ENCODE measurements at places on chromosomes 5 and 9. TPM values are rescaled to one million over a fixed set of nuclear protein-coding genes. Genes with fewer than 3 reads are reported as not detected.

DNA sequence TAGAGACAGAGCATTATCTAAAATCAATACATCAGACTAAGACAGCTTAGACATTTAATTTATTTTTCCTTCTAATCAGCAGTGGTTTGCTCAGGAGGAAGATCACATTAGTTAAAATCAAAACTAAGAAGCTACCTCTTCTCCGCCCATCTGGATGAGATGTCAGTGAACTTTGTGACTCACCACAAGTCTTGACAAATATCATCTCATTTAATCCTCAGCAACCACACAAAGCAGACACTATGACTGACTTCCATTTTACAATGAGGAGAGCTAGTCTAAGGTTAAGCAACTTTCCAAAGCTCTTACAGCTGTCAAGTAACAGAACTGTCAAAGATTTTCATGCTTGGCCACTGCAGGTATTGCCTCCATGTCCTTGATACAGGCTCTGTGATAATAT is 289.5 kb downstream of the DEPDC1B start:
- no peaks in the 10 kb centered on the region for H3K4me1 ChIP-seq
- no peak overlapping the region for H3K27ac ChIP-seq
- no peak for DNase-seq
- peaks cover 12% of the 10 kb centered on the region for H3K27me3 ChIP-seq

DNA sequence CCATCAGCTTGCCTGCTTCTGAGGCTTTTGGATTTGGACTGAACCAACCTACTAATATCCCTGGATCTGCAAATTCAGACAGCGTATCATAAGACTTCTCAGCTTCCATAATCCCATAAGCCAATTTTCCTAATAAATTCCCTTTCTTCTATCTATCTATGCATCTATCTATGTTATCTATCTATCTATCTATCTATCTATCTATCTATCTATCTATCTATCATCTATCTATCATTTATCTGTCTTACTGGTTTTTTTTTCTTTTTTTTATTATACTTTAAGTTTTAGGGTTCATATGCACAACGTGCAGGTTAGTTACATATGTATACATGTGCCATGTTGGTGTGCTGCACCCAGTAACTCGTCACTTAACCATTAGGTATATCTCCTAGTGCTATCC is 2045.4 kb upstream of the CDH6 start:
- no peak overlapping the region for H3K4me3 ChIP-seq
- no peaks in the 10 kb centered on the region for H3K36me3 ChIP-seq
- no peaks in the 10 kb centered on the region for H3K4me1 ChIP-seq
- no peaks in the 10 kb centered on the region for H3K27me3 ChIP-seq
- no peak overlapping the region for H3K27ac ChIP-seq

GRCh38 chr5:134813827-134814226 is 31.9 kb upstream of the C5orf24 start:
- no peaks in the 10 kb centered on the region for H3K4me1 ChIP-seq
- no peak for DNase-seq
- H3K27ac ChIP-seq = no peak overlapping the region

- DNase-seq = no peak
- no peaks in the 10 kb centered on the region for H3K27me3 ChIP-seq
- no peak overlapping the region for H3K27ac ChIP-seq
- no peak overlapping the region for H3K4me3 ChIP-seq
- no peaks in the 10 kb centered on the region for H3K36me3 ChIP-seq
These were observed 237.7 kb upstream of the CDH9 start for GRCh38 chr5:27276119-27276518.

The LRRC26 gene
- total RNA-seq = not detected

The STRBP gene
- 84.9 TPM for total RNA-seq

DNA sequence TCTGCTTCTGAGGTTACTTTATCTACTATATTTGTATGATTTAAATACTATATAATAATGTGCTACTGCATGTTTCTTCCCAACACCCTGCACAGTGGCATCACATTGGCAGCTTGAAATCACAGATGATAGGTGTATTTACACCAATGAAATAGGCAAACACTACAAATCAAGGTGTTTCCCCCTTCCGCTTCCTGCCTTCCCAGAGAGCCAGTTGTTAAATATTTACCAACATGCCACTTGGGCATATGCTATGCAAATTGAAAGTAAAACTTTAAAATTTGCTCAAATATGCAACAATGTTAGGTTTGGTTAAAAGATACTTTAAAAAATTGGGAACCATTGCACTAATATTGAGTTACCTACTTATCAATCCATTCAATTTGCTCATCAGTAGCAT is 58.2 kb upstream of the SMARCA2 start:
- H3K4me1 ChIP-seq = peaks cover 3% of the 10 kb centered on the region
- no peaks in the 10 kb centered on the region for H3K36me3 ChIP-seq
- no peak for DNase-seq
- no peak overlapping the region for H3K4me3 ChIP-seq
- peaks cover 28% of the 10 kb centered on the region for H3K27me3 ChIP-seq
- H3K27ac ChIP-seq = no peak overlapping the region

The HTR4 gene
- not detected for total RNA-seq

DNA sequence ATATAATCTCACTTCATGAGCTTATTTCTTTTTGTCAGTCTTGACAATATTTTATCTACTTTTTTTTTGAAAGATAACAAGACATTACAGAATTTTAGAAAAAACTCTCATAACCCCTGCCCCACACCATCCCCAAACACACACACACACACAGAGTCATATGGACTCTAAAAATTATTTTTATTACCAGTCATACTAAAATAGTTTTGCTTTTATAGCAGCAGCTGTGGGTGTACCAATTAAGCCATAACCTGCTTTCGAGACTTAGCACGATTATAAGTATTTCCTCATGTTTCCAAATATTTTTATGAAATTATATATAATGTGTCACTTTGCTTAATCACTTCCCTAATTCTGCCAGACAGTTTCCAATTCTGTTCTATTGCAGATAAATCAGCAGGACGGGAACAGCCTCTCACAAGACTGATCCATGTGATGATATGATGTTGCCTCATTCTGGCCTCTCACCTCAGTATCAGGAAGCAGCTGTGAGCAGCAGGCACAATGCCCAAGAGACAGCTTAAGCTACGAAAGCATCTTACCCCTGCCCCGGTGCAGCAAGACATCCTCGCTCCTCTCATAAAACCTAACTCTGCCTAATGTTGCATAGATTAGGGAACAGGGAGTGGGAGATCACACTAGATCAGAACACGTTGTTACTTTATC is 7.0 kb downstream of the PDCL start:
- peak; percentile 55 for DNase-seq
- H3K36me3 ChIP-seq = peaks cover 68% of the 10 kb centered on the region
- H3K27me3 ChIP-seq = no peaks in the 10 kb centered on the region
- H3K4me1 ChIP-seq = peaks cover 7% of the 10 kb centered on the region

- no peak overlapping the region for H3K4me3 ChIP-seq
- H3K4me1 ChIP-seq = no peaks in the 10 kb centered on the region
- DNase-seq = no peak
- peaks cover 29% of the 10 kb centered on the region for H3K36me3 ChIP-seq
- no peaks in the 10 kb centered on the region for H3K27me3 ChIP-seq
These were observed 23.1 kb downstream of the SMAD5 start for GRCh38 chr5:136155761-136156160.

The PCDHB10 gene
- total RNA-seq = 2.8 TPM

The SLC6A19 gene
- not detected for total RNA-seq

- no peak overlapping the region for H3K4me3 ChIP-seq
- peaks cover 6% of the 10 kb centered on the region for H3K4me1 ChIP-seq
- no peaks in the 10 kb centered on the region for H3K27me3 ChIP-seq
- DNase-seq = no peak
- no peaks in the 10 kb centered on the region for H3K36me3 ChIP-seq
These were observed 830 bp downstream of the TRAF1 start for GRCh38 chr9:120925535-120926396.

GRCh38 chr9:13128266-13128860 is 151.1 kb downstream of the MPDZ start:
- no peaks in the 10 kb centered on the region for H3K27me3 ChIP-seq
- H3K36me3 ChIP-seq = peaks cover 9% of the 10 kb centered on the region
- no peaks in the 10 kb centered on the region for H3K4me1 ChIP-seq

DNA sequence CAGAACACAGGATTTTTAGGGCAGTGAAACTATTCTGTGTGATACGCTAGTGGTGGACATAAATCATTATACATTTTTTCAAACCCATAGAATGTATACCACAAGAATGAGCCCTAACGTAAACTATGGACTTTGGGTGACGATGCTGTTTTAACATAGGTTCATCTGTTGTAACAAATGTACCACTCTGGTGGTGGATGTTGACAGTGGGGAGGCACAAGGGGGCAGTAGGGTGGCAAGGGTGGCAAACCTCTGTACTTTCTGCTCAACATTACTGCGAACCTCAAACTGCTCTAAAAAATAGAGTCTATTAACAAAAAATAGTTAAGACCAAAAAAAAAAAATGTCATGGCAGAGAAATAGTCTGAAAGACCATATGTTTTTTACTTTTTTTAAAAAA is 9.1 kb upstream of the MVB12B start:
- no peaks in the 10 kb centered on the region for H3K4me1 ChIP-seq
- H3K27me3 ChIP-seq = no peaks in the 10 kb centered on the region
- H3K27ac ChIP-seq = no peak overlapping the region
- DNase-seq = no peak
- no peaks in the 10 kb centered on the region for H3K36me3 ChIP-seq

The SLC6A3 gene
- total RNA-seq = not detected

The FIBCD1 gene
- total RNA-seq = 0.19 TPM

- no peaks in the 10 kb centered on the region for H3K27me3 ChIP-seq
- no peak overlapping the region for H3K4me3 ChIP-seq
- no peaks in the 10 kb centered on the region for H3K4me1 ChIP-seq
- no peak overlapping the region for H3K27ac ChIP-seq
- no peaks in the 10 kb centered on the region for H3K36me3 ChIP-seq
These were observed 401.4 kb upstream of the KLF4 start for GRCh38 chr9:107890921-107891465.

DNA sequence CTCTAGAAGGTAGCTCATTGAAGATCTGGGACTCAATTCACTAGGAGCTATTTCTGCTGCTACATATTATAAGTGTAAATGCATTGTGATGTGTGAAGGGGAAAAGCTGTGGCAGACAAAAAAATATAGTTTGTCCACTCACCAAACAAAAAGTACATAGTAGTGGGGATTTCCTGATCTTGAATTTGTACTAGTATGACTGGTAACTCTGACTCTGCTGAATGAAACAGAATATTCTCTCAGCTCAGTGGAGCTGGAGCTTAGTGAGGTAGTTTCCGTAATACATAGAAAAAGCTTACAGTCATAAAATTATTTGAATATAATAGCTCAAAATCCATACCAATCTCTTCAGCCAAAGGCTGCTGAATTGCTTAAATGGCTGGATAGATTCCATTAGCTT is 455.6 kb upstream of the CD180 start:
- DNase-seq = no peak
- peaks cover 24% of the 10 kb centered on the region for H3K4me1 ChIP-seq
- H3K4me3 ChIP-seq = no peak overlapping the region
- no peak overlapping the region for H3K27ac ChIP-seq

- H3K27me3 ChIP-seq = no peaks in the 10 kb centered on the region
- no peaks in the 10 kb centered on the region for H3K36me3 ChIP-seq
- H3K4me3 ChIP-seq = no peak overlapping the region
- peak; percentile 89 for DNase-seq
- H3K4me1 ChIP-seq = peaks cover 36% of the 10 kb centered on the region
These were observed 9.6 kb upstream of the TRAF1 start for GRCh38 chr9:120936011-120936763.

DNA sequence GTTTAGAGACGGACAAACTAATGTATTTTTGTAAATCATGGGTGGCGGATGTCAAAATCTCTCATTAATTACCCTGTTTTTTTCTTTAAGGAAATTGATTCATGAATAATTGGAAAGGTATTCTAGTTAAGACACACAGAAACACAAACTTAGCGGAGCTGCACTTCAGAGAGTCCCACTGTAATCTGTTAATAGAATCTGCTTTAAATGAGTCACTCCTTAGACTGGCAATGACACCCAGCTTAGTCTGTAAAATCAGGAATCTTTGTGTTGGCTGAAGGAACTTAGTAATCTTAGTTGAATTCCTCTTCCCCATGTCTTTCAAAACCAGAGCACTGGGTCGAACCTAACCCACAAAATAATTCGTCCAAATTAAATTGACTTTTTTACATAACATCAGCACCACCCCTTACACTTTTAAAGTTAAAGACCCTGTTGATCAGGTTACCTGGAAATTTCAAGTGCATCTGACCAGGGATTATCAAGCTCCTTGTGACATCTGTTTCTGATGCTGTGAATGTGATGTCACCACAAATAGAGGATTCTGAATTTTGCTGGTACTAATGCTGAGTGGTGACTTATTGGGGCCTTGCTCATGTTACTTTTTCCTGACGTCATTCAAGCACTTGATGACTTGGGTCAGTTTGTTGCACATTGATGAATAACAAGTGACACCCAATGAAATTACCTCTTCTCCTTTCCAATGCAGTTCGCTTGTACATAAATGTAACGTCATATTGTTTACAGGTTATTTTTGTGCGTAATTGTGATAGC is 313.6 kb downstream of the KCTD16 start:
- no peaks in the 10 kb centered on the region for H3K4me1 ChIP-seq
- no peaks in the 10 kb centered on the region for H3K27me3 ChIP-seq
- DNase-seq = peak; percentile 24
- no peak overlapping the region for H3K27ac ChIP-seq
- H3K4me3 ChIP-seq = no peak overlapping the region
- H3K36me3 ChIP-seq = no peaks in the 10 kb centered on the region

GRCh38 chr9:69824499-69825252 is 4.1 kb downstream of the CFAP95 start:
- no peaks in the 10 kb centered on the region for H3K27me3 ChIP-seq
- H3K4me1 ChIP-seq = peaks cover 42% of the 10 kb centered on the region
- DNase-seq = no peak
- H3K4me3 ChIP-seq = no peak overlapping the region
- no peak overlapping the region for H3K27ac ChIP-seq
- H3K36me3 ChIP-seq = no peaks in the 10 kb centered on the region

- H3K36me3 ChIP-seq = peaks cover 16% of the 10 kb centered on the region
- H3K4me3 ChIP-seq = no peak overlapping the region
- H3K27me3 ChIP-seq = no peaks in the 10 kb centered on the region
- no peak overlapping the region for H3K27ac ChIP-seq
- DNase-seq = no peak
These were observed 73.8 kb downstream of the AMBP start for GRCh38 chr9:114004221-114004716.

The PCDHGA1 gene
- total RNA-seq = 2.3 TPM

GRCh38 chr9:36322462-36322861 is 64.2 kb upstream of the GNE start:
- H3K27ac ChIP-seq = no peak overlapping the region
- H3K36me3 ChIP-seq = no peaks in the 10 kb centered on the region
- H3K4me1 ChIP-seq = no peaks in the 10 kb centered on the region
- DNase-seq = no peak
- H3K4me3 ChIP-seq = no peak overlapping the region

The FOXI1 gene
- not detected for total RNA-seq

The TXNDC8 gene
- not detected for total RNA-seq
